T-helper 22 cell (primary cell): ENCODE measurements at places on chromosomes 6 and 20.

- no peak for DNase-seq
These were observed 296.4 kb upstream of the CDH4 start for GRCh38 chr20:60955706-60956105.

GRCh38 chr20:43586641-43587040 lies 4.1 kb upstream of the IFT52 start:
- no peak for DNase-seq

DNA sequence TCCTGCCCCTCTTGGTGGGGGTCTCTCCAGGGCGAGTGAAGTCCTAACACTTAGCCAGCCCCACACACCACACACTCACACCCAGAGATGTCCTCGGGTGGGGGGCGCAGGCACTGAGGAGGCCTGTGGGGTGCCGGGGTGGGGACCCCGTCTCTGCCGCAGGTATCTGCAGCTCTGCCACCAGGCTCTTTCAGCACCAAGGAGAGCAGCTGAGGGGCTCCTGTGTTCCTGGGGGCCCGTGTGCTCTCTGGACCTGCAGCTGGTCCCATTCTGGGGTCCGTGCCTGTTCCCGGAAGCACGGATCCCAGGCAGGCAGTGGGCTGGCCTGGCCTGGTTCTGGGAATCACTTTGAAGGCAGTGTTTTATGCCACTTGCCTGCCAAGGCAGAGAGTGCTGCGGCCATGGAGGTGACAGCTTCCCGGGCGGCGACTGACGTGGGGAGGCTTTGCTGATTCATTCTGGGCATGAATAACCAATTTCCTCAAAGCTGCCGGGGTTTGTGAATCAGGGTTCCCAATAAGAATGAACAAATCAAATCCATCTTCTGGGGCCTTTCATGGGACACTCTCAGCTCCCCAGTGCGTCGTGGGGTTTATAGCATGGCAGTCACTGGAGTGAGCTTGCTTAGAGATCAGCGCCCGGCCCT lies 54.4 kb upstream of the SLCO4A1 start:
- DNase-seq = no peak

DNA sequence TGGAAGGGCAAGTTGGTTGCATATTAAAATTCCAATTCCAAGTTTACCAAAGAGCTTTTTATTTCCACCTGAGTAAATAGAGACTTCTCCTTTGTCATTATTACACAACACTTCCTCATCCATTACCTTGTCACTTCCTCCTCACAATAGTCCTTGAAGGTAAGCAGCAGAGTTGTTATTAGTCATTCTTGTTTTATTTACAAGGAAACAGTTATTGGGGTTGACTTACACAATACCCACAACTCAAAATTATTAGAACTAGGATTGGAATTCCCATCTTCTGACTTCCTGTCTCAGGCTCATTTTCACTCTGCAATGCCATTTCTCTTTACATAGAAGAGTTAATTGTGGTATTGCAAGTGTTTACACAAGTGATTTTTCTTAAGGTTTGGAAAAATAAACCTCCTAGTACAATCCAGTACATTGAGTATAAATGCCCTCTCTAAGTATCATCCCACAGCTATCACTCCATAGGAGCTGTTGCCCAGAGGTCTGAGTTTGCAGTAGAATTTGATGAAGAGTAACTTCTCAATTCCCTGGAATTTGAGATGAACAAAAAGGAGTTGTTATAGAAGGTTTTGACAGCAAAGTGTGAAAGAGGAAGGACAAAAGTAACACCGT lies 28.9 kb upstream of the MTRF1L start:
- no peak for DNase-seq

GRCh38 chr6:141498977-141499376 lies 633.7 kb upstream of the GJE1 start:
- DNase-seq = no peak

- DNase-seq = no peak
These were observed 112.0 kb downstream of the LRRC1 start for GRCh38 chr6:53906842-53907241.

- DNase-seq = no peak
These were observed 99.0 kb upstream of the TNFAIP3 start for GRCh38 chr6:137767911-137768690.

- DNase-seq = no peak
These were observed 159.4 kb upstream of the SULF2 start for GRCh38 chr20:47944682-47945081.

GRCh38 chr20:35515949-35516645 lies 13.4 kb downstream of the C20orf173 start:
- no peak for DNase-seq

DNA sequence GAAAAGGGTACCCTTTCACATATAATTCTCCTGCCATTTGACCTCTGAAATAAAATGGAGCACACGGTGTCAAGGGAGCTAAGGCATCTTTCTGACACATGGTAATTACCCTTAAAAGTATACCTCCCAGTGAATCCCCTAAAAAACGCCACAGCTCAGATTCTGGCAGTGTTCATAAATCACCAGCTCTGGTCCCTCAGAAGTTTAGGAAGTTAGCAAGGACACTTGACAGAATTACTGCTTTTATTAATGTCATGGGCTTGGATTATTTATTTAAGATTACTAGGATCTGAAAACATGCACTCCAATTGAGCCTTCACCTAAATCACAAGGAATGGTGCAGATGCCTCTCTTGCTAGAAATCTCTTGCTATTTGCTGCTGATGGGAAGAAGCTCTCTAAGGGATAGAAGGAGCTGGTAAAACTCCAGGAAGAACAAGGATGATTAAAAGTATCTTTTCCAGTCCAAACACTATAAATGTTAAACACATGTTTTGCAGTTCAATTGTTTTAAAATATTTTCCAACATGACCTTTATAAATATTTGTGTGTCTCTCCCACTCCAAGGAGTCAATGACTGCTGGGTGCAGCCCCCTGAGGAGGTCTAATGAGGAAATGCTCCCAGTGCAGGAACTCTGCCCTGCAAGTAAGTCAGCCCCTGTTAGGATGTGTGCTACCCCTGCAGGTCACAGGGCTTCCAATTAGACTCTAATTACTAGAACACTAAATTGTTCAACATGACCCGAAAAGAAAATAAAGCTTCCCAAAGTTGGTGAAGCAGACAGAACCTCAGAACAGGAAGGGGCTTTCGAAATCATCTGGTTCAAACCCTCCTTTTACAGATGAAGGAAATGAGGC lies 230.3 kb downstream of the TFAP2A start:
- no peak for DNase-seq

GRCh38 chr6:35247642-35248231 lies 11.8 kb upstream of the ZNF76 start:
- DNase-seq = no peak

GRCh38 chr6:56101141-56101553 lies 146.2 kb downstream of the COL21A1 start:
- DNase-seq = no peak

DNA sequence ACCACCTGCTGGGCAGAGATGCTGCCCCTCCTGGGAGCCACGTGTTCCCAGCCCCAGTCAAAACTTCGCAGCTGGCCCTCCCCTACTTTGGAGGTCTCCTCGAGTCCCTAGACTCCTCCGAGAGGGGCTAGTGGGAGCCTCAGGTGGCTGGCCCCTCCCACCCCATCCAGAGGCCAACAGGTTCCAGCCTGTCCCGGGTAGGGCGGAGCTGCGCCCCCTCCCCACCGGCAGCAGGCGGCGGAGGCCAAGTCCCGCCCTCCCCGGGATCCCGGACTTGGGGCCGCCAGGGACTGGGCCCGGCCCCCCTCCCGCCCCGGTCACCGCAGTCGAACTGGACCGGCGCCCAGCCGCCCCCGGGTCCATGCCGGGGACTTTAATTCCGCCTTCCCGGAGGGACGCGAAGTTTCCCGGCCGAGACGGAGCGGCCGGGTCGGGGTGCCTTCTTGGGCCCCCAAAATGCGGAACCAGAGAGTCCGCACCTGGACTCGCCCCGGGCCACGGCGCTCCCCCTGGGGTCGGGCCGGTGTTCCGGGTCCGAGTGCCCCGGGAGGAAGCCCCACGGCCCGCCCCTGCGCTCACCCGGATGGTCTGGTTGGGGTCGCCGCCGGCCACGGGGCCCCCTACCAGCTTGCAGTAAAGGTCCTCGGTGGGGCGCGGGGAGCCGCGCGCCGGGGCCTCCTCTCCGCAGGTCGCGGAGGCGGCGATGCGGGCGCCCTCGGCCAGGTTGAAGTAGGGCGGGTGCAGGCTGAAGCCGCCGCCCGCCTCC lies 559 bp downstream of the LAMA5 start:
- DNase-seq = no peak

DNA sequence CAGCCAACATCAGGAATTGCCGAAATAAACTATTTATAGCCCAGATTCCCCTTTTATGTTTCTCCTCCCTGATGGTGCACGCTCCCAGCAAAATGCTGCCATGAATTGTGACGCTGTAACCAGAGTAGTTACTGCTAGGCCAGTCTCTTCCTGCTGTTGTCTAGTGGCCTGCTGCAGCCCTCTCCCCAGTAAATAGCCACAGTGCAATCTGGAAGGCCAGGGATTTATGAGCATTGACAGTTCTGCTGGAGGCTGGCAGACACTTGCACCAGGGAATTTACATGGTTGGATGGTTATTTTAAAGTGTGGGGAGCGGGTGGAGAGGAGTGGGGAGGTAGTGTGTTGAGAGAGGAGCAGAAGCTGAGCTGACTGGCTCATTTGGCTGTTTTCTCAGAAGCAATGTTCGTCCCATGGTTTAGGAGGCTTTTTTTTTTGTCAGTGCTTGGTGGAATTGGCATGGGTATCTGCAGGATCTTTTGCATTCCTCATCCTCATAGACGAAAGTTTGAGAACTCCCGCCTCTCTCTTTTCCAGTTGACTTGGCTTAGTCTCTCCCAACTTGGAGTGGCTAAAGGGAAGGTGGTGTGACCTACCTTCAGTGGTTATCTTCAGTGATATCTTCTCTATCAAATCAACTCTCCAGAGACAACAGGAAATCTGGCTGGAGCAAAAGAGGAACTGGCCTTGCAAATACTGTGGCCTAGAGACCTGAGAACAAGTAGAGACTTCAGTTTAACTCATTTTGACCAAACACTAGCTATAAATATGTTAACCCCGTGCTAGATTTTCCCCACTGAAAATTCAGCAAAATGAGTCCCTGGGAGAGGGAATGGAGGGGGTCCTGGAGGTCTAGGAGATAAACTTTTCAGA lies 99.3 kb upstream of the VSTM2L start:
- DNase-seq = no peak

DNA sequence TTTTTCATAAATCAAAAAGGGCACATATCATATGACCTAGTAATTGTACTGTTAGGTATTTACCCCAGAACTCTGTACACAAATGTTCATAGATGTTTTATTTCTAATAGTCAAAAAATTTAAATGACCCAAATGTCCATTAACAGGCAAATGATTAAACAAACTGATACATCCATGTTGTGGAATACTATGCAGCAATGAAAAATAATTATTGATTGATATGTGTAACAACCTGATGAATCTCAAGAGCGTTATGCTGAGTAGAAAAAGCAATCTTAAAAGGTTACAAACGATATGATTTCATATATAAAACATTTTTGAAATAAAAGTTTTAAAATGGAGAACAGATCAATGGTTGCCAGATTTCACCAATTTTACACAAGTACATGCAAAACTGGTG lies 18.1 kb downstream of the HTR1B start:
- DNase-seq = no peak

- DNase-seq = no peak
These were observed 251.0 kb downstream of the KHDC1L start for GRCh38 chr6:72974276-72974675.

GRCh38 chr6:167129562-167129961 lies 6.7 kb downstream of the CCR6 start:
- DNase-seq = no peak

- DNase-seq = no peak
These were observed 30.1 kb downstream of the CASP8AP2 start for GRCh38 chr6:89859744-89860143.

DNA sequence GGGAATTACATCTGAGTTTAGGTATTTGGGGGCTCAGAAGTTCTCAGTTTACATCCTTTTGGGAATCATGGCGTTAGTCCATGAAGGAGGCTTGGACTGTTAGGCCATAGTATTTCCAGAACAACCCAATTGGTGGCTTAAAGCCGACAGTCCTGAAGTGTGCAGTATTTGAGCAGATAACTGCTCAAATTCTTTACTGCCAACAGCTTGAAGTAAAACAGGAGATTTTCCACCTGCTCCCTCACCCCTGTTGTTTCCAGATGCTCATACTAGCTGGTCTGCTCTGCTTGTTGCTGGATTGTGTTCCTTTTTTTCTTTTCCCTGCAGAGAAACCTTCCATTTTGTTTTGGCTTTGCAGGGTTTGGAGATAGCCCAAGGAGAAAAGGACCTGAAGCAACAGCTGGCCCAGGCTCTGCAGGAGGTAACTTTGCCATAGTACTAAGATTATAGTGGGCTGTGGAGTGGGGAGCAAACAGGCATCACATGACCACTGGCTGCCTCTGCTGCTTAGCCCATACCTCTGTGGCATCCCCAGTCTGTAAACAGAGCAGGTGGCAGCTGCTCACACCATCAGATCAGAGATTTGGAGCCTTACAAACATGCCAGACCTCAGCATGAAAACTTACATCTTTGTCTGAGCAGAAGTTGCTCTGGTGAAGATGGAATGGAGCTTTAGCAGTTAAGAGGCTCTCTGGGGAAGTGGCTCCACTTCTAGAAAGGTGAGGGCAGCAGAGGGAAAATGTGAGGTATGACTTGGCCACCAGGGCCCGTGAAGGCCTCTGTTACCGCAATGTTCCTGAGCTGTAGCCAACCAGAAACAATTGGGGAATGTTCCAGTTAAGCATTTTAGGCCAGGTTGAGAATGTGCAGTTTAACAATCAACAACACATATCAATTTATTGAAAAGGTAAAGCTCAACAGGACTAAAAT lies 17.6 kb downstream of the RNF8 start:
- no peak for DNase-seq

GRCh38 chr6:12791371-12791770 lies 74.8 kb downstream of the PHACTR1 start:
- no peak for DNase-seq

DNA sequence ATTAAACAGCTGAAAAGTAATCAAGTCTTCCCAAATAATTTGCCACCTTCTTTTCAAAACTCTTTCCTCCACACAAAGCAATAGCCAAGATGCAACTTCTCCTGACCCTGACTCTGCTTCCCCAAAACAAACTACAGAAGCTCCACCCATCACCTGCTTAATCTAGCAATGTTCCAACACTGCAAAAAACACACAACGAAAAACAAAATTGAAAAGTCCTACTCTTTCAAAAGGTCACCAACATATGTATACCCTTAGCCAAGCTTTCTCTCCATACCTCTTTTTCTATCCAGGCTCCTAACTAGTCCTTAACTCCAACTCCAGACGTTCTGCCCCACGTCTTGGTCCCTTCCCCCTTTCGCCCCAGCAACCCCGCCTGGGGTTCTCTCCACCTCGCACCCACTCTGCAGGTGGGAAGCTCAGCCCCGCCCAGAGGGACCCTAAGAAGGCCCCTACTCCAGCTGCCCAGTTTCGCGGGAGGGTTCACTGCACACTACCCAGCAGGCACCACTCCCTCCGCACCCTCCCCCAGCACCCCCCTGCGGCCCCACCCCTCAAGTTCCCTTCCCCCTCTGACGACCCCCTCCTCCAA lies 717 bp downstream of the CSNK2A1 start:
- DNase-seq = no peak

GRCh38 chr6:135753196-135753595 lies 98.3 kb upstream of the PDE7B start:
- no peak for DNase-seq

- DNase-seq = no peak
These were observed 7.2 kb downstream of the MAP3K4 start for GRCh38 chr6:160998766-160999165.
